ENCODE measurements at places on chromosomes 2 and 18.

DNA sequence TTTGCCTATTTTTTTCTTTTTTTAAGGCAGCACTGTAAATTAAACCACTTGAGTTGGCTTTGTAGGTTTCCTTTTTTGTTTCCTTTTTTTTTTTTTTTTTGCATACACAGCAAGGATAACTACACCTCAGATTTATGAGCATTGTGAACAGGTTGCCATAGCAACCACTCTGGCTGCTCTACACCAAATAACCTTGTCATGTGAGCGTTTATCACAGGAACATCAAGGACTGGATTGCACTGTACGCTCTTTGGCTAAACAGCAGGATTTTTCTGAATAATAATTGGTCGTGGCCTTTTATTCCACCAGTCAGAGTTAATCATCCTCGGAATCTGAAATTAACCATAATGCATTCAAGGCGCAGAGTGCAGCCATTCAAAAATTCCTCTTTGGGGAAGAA is 199.1 kb upstream of the SLC14A2 start:
- DNase-seq = peak; percentile 5

DNA sequence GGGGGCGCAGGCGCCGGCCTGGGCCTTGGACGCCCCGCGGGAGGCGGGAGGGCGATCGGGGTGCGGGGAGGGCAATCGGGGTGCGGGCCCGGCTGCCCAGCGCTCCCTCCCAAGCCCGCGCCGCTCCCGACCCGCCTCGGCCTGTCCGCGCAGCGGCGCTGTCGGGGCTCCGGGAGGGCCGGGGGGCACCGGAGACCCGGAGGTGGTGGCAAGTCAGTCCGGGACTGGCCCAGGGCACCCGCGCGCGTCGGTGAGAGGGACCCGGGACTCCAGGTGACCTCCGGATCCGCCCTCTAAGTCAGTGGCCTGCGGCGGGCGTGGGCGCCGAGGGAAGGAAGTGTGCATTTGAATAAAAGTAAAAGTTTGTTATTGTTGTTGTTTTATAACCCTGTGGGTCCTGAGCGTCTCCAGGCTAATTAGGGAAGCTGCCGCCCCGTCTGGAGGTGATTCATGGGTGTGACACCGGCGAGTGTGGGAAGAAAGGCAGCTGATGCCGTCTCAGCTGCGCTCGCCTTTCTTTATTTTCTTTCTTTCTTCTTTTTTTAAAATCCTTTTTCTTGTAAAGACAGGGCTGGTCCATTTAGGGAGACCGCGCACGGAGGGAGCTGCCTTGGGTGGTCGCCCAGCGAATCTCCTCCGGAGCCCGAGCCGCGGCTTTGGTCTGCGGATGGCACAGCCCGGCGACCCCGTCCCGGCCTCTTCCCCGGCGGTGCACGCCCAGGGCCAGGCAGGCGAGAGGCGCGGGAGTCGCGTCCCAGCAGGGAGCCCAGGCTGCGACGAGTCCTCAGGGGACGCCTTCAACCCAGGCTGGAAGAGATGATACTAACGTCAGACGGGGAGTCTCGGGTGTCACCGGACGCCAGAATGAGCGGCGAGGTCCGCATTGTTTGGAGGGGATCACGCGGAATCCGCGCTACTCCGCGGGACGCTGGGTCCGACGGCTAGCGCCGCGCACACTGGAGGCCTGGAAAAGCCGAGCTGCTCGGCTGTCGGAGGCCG is 627 bp upstream of the CRACDL start:
- DNase-seq = no peak

DNA sequence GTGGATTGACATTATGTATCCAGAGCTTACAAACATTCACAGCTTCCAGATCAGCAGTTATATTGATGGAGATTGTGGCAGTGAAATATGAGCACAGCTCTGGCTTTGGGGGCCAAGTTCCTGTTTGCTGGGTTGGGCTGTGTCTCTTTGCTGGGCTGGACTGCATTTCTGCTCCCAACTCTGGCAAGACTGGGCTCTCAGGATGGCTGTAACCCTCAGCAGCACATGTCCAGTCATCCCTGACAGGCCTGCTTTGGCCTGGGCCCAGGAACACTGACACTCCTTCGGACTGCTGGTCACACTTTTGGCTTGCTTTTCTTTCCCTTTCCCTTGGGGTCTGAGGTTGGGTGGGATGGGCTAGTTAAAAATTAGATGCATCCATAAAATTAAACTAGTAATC is 17.9 kb upstream of the VPS4B start:
- DNase-seq = no peak

- peak; percentile 72 for DNase-seq
Observed at GRCh38 chr18:2985628-2986027, 27.3 kb downstream of the LPIN2 start.
